ENCODE measurements at places on chromosomes 5 and 9.

DNA sequence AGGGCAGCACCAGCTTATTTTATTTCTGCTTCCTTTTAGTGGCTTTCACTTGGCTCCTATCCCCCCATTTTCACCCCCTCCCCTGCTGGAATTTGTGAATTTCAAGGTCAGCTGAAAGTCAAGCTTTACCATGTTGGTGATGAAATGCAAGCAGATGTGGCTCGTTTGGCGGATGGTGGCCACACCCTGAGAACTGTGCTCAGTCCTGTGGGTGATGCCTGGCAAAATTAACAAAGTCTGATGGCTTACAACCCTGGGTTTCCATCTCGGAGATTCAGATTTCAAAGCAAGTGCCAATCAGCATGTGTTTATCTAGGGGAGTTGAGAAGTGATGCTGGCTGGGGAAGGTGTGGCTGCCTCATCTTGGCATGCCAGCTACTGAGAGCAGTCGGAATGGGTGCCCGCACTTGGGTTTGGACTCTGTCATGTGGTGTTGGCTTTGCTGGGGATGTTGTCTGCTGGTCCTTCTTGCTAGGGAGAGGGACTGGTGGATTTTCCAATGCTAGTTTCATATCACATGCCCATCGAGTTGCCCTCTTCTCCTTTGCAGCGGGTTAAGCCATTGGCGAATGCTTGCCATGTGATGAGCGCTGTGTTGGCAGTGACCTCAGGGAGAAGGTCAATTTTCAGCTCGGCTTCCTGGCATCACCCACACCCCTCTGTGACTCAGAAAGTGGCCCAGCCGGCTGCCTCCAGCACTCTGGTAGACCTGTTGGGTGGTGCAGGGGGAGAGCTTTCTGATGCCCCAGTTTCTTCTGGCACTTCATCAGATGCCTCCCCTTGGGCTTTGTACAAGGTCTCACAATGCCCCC lies 77.0 kb upstream of the PITX1 start:
- DNase-seq, result no peak

GRCh38 chr5:72129725-72130124 lies 22.4 kb downstream of the MAP1B start:
- DNase-seq, result no peak

DNA sequence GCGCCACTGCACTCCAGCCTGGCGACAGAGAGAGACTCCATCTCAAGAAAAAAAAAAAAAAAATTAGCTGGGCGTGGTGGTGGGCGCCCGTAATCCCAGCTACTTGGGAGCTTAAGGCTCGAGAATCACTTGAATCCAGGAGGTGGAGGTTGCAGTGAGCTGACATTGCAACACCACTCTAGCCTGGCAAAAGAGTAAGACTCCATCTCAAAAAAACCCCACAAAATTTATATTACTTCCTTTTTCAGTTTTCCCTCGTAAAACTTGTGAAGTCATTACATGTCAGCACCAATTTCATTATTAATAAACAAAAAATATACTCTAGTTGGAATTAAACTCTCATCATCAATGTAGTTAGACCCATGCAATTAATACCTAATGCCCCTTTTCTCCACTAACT lies 43.9 kb downstream of the SHLD3 start:
- no peak for DNase-seq

DNA sequence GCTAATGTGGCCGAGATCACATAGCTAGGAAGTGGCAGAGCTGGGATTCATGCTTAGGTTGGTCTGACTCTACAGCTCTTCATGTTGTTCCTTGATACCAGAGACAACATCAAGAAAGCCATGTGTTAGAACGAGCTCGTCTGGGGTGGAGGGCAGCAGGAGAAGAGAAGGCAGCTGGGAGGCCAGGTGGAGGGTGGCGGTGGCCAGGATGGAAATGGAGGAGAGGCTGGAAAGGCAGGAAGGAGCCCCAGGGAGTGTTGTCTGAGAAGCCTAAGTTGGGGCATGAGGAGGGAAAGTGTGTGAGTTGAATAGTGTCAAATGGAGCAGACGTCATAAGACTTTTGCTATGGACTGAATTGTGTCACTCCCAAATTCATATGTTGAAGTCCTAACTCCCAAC lies 315.3 kb downstream of the GADD45G start:
- DNase-seq, result no peak

- no peak for DNase-seq
Measured at GRCh38 chr9:74974558-74974957, 21.8 kb upstream of the C9orf40 start.

- DNase-seq, result no peak
Measured at GRCh38 chr5:133347039-133347438, 265.3 kb downstream of the FSTL4 start.

Data from hippocampal formation (tissue), 2 donors.